ENCODE measurements at places on chromosomes 1 and 21.

- no peak for DNase-seq
Measured at GRCh38 chr1:174877208-174877673, 122.5 kb upstream of the CACYBP start.

DNA sequence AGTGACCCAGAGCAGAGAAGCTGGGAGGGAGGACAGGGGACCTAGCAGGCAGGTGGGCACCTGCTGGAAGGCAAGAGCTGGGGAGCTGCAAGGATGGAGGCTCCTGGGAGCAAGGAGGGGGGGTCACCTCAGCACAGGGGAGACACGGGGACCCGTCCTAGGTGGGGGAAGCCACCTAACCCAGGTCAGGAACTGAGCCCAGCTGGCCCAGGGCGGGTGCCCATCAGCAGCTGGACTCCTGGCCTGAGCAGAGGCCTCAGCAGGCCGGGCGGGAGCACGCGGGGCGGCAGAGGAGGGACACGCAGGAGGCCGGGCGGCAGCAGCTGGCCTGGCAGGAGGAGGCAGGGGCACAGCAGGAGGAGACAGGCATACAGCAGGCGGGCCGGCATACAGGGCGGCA lies 949 bp downstream of the KRTAP10-1 start:
- DNase-seq = no peak

GRCh38 chr1:178102218-178102617 lies 8.3 kb downstream of the RASAL2 start:
- no peak for DNase-seq

GRCh38 chr1:35587736-35588135 lies 14.6 kb downstream of the TFAP2E start:
- no peak for DNase-seq

DNA sequence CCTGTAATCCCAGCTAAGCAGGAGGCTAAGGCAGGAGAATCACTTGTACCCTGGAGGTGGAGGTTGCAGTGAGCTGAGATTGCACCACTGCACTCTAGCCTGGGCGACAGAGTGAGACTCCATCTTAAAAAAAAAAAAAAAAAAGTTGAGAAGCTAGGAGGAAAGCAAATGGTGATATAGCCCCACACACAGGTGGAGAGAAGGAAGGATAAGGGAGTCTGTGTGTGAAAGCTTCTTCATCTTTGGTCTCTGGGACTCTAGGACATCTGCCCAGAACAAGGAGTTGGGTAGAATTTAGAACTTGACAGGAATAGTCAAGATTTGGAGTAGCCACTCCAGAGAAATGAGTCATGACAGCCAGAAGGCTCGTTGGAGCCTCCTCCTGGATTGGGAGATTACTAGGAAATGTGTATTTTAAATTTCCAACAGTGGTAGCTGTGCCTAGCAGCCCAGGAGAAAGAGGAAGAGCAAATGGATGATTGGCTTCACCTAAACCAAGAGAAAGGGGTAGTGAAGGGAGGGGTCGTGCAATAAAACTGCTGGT lies 19.9 kb downstream of the NPL start:
- DNase-seq = no peak

Data from stimulated activated CD4-positive, alpha-beta T cell treated with anti-CD3 and anti-CD28 coated beads, Interleukin-12 subunit alpha, Interleukin-12 subunit beta, amount 100 ng/mL, for 4 hours (primary cell).